ENCODE measurements at places on chromosomes 6 and 20.
A peak's percentile ranks its signal among the peaks of the same experiment; 100 is the strongest.

DNA sequence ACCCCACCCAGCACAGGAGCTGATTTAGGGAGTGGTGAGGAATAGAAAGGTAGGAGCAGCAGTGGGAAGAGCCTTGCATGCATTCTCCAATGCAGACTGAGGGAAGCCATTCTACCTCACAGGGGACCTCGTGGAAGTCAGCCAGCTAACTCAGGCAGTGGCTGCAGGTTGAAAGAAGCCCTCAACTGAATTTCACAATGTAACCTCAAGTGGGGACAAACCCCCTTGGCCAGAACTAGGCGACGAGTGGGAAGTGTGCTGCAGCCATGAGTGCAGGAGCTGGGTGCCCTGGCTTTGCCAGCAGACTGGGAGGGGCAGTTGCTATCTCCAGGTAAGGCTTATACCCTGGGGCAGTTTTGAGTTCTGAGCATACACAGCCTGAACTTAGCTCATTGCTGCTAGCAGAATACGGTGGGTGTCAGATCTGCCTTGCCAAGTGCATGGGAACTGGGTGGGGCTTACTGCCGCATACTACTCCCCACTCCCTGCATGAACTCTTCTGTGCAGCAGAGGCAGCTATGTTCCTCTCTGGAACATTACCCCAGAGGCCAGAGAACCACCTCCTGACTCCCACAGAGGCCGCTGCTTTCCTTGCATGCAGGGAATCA is 126.5 kb downstream of the CDK19 start:
- DNase-seq = no peak

- no peak for DNase-seq
Measured at GRCh38 chr6:158560836-158561320, 987 bp downstream of the TMEM181 start.

DNA sequence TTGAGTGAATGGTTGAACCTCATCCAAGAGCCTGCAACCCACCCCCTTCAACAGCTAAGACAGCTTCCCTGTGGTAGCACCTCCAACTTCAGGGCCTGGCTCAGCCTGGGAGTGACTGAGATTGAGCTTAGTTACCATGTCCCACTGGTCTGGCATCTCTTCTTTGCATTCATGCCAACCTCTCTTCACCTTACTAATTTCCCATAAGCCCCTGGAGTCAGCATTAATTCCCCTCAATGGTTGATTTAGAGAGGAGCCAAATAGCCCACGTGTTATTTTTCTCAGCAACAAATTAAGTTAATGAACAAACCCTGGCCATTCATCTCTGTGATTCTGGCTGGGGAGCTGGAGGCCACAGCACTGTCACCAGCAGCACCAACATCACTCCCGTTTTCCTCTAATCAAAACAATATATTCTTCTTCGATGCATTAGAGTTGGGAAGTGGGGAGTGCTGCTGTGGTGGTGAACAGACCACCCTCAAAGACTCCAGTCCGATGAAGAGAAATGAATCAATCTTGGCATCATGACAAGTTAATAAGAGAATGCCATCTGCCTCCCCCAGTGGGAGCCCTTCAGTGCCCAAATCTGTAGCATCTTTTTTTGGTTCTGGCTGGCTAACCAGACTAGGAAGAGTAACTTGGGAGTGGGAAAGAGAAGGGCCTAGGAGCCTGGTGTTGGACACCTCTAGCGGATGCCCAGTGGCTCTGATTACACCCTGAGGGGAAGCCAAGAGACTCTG is 316.9 kb upstream of the RNF24 start:
- DNase-seq = no peak

GRCh38 chr6:165390475-165390874 is 81.1 kb upstream of the C6orf118 start:
- DNase-seq = no peak

GRCh38 chr6:142485256-142485655 is 183.4 kb downstream of the ADGRG6 start:
- no peak for DNase-seq

GRCh38 chr6:157424491-157425020 is 43.6 kb downstream of the ZDHHC14 start:
- DNase-seq = no peak

GRCh38 chr6:159931846-159932245 is 37.0 kb upstream of the IGF2R start:
- DNase-seq = no peak

DNA sequence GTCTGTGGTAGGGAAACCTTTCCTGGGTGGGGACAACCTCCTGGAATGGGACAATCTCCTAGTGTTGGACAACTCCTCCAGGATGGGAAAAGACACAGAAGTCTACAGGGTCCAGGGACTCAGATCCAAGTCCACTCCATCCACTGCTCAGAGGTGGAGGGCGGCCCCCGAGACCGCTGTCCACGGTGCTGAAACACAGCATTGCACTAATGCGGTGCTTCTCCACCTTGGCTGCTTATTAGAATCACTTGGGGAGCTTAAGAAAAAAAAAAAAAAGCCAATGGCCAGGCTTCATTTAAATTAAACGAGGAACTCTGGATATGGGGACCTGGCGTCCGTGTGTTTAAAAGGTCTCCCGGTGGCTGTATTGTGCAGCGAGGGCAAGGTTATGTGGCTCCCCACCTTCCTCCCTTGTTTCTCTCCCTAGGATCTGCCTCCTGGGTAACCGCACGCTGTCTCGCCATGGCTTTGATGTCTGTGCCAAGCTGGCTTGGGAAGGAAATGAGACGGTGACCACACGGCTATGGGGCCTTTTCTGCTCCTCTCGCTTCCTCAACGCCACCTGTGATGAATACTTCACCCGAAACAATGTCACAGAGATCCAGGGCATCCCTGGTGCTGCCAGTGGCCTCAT is 12.0 kb downstream of the SLC12A5 start:
- peak; percentile 20 for DNase-seq

- no peak for DNase-seq
Measured at GRCh38 chr6:38348371-38348770, 291.4 kb downstream of the BTBD9 start.

DNA sequence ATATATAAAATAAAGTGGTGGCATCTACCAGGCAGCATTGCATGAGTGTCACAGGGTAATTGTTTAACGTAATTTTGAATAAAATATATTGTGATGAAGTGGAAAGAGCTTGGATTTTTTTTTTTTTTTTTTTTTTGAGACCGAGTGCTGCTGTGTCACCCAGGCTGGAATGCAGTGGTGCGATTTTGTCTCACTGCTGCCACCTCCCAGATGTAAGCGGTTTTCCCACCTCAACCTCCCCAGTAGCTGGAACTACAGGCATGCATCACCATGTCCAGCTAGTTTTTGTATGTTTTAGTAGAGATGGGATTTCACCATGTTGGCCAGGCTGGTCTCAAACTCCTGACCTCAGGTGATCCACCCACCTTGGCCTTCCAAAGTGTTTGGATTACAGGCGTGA is 81.1 kb upstream of the SMIM8 start:
- DNase-seq = no peak

DNA sequence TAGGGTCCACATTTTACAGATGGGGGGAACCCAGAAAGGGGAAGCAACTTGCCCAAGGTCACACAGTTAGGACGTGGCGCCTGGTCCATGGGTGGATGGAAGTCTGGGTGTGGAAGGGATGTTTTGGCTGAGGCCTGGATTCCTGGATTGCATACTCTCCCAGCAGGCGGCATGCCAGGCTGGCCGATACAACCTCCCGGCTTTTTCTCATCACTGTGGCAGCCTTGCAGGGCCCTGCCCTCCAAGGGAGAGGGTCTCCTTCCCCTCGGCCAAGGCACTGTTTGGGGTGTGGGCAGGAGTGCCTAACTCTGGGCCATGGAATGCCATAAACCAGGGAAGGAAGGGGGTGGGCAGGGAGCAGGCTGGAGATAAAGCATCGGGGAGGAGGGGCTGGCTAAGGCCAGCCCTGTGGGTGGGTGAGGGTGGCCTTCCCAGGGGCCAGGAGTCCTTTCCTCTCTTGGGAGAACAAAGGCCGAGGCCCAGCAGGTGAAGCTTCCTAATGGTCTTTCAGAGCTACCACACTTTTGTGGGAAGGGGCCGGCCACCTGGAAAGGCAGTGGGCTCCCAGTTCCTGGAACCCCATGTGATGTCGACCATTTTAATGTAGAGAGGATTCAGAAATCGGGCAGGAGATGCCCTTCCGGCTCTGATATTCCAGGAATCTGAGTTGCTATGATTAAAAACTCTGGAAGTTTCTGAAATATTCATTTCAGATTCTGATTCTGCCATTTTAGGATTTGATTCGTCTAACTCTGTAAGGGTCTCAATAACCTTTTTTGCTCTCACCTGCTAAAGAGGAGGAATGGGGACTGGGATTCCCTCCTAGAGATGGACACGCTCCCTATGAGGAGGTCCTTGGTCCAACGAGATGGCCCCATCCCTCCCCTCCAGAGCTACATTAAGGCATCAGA is 4.2 kb downstream of the FOXS1 start:
- DNase-seq = no peak

DNA sequence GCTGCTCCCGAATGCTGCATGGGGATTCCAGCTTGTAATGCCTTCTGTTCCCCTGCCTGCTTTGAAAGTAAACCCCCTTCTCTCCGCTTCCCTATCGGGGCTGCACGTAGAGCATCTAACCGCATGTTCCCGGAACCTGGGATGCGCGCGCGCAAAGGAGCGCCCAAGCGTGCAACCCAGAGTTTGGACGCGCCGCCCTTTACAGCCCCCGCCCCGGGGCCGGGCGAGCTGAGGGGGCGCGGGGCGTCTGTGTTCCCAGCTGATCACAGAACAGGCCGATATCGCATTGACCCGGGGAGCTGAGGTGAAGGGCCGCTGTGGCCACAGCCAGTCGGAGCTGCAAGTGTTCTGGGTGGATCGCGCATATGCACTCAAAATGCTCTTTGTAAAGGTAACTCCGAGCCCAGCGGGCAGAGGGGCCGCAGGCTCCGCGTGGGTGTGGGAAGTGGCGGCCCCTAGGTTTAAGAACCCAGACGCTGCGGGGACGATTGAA is 1.4 kb downstream of the LAMP5 start:
- DNase-seq = no peak

DNA sequence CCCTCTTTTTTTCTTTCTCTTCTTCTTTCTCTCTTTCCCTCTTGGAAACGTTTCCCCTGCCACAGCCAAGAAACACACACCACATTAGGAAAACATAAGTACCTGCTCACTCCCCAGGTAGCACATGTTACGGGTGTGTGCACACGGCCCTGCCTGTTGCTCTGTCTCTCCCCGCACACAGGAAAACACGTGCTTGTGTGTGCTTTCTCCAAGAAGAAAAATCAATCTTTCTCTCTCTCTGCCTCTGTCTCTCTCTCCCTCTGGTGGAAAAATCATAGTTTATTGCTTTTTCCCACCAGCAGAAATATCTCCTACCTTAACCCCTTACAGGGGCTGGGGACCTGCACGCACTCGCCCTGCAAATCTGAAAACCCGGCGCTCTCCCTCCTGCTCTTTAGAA is 102.3 kb downstream of the EDN3 start:
- DNase-seq = no peak

GRCh38 chr6:154319231-154319858 is 37.3 kb downstream of the IPCEF1 start:
- no peak for DNase-seq

DNA sequence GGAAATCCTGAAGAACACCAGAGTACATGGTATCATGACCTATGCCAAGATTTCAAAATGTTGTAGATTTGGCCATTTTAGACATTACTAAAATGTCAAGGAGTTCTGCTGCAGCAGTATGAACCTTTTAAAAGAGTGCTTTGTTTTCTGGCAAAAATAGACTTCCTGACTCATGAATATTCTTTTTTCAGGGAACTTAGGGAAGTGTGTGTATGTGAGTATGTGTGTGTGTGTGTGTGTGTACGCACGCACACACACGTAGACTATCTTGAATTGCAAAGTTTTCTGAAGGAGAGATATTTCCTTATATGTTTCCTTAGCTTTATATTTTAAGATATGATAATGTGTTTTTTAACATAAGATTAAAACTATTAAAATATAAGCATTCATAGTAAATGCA is 161.2 kb downstream of the HS3ST5 start:
- DNase-seq = no peak

DNA sequence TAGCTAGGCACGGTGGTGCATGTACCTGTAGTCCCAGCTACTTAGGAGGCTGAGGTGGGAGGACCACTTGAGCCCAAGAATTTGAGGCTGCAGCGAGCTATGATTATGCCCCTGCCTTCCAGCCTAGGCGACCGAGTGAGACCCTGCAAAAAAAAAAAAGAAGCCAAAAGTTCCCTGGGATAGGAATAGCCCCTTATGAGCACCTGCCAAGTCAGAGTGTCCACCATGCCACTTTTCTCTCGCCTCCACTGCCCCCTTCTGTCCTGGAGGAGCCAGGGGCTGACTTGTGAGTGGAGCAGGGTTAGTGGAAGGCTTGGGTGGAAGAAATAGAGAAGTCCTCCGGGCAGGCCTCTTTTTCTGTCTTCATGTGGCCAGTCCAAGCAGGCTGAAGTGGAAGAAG is 12.1 kb upstream of the DDX27 start:
- DNase-seq = no peak

- no peak for DNase-seq
Measured at GRCh38 chr6:127561660-127562059, 15.3 kb upstream of the C6orf58 start.

- DNase-seq = no peak
Measured at GRCh38 chr6:81997090-81997926, 244.8 kb upstream of the TENT5A start.

DNA sequence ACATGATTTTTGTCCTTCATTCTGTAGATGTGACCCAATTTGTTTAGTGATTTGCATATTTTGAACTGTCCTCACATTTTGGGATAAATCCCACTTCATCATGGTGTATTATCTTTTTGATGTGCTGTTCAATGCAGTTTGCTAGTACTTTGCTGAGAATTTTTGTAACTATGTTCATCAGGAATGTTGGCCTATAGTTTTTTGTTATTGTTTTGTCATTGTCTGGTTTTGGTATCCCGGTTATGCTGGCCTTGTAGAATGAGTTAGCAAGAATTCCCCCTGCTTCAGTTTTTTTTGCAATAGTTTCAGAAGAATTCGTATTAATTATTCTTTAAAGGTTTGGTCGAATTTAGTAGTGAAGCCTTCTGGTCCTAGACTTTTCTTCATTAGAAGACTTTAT is 11.9 kb downstream of the KIF25 start:
- no peak for DNase-seq

DNA sequence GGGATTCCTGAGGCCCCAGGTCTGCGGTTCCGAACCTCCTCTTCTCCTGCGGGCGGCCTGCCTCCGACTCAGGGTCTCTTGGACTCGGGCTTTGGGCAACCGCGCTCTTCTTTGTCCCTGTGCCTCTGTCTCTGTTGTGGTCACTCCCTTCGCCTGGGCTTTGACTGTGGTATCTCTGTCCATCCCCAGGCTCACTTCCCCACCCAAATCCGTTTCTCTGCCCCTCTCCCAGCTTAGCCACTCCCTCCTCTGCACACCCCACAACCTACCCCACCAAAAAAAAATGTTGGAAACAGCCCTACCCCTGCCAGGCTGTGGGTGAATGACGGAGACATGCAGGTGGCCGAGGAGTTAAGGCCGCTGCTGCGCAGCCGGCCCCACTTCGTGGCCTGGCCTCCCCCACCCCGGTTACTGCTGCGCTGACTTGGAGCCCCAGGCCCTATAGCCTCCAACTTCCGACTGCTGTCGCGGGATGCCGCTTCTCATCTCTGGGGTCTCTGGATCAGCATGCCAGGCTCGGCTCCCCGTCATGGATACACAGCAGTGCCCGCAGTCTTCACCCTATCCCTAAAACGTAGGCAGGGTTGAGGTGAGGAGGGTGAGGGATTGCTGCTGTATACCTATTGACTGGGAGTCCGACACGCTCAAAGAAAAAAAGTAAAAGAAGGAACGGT is 2.7 kb upstream of the MAFB start:
- no peak for DNase-seq

- no peak for DNase-seq
Measured at GRCh38 chr6:28462401-28462800, 19.1 kb upstream of the ZSCAN23 start.

- no peak for DNase-seq
Measured at GRCh38 chr6:136226674-136227377, 23.3 kb downstream of the MTFR2 start.

All from stimulated activated CD8-positive, alpha-beta memory T cell treated with anti-CD3 and anti-CD28 coated beads, Interleukin-7, amount 100 ng/mL, for 1 hour (primary cell).